ENCODE measurements at places on chromosomes 5 and 9.

GRCh38 chr5:130546211-130546610 is 618.8 kb downstream of the HINT1 start:
- no peak for DNase-seq

GRCh38 chr5:27598576-27598975 is 560.2 kb upstream of the CDH9 start:
- no peak for DNase-seq

GRCh38 chr5:40790947-40791593 is 7.1 kb downstream of the PRKAA1 start:
- no peak for DNase-seq

DNA sequence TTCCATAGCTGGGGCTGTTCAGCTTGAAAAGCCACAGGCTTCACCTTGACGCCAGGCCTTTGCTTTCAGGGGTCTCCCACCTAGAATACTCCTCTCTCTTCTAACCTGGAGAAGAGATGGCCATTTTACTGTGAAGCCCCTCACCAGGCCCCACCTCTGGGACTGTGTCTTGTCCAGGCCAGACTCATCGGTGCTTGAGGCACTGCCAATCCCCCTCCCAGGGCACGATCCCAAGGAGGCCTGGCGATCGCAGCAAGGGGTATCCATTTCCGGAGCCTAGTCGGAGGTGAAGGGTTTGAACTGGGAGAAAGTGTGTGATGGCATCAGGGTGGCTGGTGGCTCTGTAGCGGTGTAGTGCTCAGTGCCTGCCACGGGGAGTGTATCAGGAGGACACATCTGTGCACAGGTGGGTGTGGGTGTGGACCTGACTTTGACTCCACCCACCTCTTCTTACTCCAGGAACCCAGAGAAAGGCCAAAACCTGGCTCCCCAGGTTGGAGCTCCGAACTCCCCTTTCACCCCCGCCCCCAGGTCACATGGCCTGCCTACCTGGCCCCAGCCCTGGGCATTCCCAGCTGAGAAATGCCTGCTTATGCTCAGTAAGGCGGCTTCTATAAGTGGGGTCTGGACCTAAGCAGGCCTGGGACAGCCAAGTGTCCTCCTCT is 27.4 kb upstream of the ENHO start:
- no peak for DNase-seq

DNA sequence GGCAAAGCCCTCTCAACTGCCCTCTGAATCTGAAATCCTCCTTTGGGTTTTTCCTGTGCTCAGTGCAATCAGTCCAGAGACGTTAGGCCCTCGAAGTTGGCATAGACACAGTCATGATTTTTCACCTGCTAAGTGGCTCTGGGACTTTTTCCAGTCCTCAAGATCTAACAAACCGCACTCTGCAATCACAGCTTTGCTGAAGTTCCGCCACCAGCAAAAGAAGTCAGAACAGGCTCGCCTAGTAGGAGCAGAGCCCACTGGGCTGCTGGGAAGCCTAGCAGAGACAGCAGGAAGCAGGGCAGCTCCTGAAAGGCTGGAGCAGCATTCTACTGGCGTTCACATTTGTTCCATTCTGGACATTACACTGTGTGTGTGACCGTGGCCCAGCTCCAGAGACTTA is 222.8 kb upstream of the KIF2A start:
- no peak for DNase-seq

DNA sequence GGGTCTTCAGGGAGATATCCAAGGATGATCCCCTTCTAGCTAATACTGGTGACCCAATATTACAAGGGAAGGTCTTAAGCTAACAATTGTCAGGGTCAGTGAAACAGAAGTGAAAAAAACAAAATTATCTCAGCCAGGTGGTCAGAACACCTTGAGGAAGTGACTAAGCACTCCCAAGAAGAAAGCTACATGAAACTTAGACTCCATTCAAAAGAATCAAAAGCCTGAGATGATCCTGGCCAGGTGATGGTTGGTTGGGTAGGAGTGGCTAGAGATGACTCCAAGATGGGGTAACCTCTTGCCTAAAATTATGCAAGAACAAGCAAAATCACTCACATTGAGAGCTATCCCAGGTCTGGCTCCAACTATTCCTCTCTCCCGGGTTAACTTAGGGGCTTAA is 5.4 kb downstream of the VCP start:
- DNase-seq: no peak

DNA sequence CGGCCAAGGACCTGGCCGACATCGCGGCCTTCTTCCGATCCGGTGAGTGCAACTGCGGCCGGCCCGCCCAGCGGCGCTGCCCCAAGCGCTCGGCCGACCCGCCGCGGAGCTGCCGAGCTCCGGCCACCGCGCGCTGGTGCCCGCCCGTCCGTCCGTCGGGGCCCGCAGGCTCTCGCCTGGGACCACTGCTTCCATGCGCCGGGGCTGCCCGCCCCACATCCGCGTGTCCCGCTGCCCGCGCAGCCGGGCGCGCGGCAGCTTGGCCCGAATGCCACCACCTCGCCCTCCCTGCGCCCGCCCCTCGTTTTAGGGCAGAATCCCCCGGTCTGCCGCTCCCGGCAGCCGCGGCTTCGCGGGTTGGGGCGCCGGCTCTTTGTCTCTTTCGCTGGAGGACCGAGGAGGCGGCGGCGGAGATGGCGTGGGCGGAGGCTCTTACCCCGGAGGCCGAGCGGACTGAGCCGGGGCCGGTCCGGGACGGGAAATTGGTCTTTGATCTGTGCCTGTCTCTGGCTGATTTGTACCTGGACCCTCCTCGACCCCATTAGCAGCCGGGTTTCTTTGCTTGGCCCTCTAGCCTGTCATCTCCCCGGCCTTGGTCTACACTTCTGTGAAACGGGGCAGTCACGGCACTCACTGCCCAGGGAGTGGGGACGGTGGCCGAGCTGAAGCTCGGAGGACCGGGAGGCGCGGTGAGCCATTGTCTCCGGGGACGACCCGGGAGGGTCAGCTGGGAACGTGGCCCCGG is 871 bp downstream of the TRIO start:
- peak; percentile 23 for DNase-seq

- no peak for DNase-seq
Measured at GRCh38 chr5:159092972-159093371, 6.7 kb downstream of the EBF1 start.

GRCh38 chr9:96858018-96858573 is 3.8 kb upstream of the ZNF782 start:
- no peak for DNase-seq

DNA sequence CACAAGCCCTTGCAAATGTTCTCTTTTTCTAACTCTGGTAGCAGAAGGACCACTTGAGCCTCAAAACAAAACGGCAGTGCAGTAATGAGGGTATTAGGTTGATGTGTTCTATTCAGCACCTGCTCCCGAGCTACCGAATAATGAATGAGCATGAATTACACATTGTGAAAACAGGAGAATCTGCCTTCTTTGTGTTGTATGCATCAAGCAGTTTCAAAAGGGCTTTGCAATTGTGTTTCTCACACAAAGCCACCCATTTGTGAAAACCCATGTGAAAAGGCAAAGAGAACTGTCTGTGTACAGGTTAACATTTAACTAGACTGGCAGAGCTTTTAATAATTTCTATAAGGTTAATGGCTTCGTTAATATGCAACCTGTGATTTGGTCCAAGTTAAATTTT is 97.8 kb downstream of the STK32A start:
- no peak for DNase-seq

DNA sequence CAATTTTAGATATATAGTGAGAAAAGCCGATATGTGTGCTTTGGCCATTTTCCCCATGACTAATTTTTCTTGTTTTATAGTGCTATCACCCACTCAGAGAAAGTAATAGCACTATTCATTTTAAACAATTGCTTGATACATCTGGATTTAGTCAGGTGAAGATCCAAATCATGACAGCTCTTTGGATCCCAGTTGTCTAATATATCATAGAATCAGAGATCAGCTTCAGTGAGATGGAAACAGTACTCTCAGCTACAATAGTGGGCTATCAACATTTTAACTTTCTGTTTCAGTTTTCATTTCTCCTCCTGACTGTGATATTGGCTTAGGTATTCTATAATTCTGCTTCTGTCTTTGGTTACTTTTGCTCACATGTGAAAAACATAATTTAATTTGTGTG is 38.7 kb downstream of the VCAN start:
- DNase-seq: no peak

DNA sequence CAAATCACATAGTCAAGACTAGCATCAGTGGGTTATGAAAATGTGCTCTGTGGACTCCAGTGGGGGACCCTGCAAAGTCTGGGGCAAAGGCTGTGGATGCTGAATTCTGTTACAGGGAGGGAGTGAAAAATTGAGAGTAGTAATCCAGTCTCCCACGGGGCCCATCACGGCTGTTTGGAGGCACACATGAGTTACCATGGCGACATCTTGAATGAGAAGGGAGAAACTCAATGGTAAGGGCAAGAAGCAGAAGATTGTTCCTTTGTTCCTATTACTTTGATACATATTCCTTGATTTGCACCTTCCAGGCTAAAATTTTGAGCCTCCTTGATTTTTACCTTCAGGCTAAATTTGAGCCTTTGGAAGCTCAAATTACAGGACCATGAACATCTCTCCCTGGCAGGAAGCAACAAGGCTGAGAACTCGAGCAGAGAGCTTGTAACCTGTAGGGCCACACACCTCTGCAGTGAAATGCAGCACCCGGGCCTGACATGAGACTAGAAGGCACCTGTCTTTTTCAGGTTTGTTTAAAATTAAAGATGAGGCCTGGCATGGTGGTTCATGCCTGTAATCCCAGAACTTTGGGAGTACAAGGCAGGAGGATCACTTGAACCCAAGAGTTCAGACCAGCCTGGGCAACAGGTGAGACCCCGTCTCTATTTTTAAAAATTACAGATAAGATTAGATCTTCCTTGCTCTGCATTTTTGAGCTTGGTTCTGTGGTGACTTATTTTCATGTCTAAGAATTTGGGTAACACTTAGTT is 31.0 kb upstream of the ZFR start:
- DNase-seq: no peak

DNA sequence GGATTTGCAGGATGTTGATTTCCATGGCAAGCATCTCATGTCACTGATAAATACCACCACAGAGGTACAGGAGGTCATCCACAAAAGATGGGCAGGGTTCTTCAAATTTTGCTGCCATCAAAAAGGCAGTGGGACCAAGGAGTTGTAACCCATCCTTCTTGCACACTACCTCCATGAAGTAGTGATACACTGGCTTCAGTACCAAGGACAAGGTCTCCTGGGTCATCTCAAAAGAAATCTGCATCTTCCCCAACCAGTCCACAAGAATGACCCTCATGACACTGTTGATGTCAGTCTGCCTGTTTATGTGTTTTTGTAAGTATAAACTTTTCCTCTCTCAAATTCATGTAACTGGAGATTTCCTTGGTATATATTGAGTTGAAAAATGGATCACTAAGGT is 298.2 kb downstream of the CDH9 start:
- no peak for DNase-seq

GRCh38 chr5:148437249-148437648 is 53.5 kb downstream of the FBXO38 start:
- DNase-seq: no peak

DNA sequence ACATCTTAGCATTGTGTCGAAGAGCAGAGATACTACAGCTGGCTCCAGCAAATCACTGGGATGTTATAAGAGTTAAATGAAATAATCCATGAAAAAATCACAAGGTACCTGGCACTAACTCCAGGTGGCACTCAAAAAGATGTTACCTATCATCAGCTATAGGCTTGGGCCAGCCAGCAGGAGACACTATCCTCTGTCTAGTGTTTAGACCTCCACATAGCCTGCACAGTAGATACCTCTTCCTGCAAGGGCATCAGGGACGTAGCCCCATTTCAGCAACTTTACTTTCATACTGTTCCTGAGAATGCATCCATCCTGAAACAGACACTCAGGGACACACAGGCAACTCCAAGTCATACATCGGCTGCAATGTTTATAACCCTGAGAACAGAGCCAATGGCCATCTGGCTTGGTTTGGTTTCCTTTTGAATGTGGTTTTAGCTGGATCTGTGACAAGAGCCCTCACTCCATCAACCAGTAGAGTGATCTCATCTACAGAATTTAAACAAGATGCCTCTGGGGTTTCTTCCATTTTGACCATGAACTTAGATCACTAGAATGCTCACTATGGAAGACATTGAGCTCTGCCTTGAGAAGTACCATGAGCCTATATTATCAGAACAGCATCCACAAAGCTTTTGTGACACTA is 69.9 kb downstream of the TLE1 start:
- no peak for DNase-seq

DNA sequence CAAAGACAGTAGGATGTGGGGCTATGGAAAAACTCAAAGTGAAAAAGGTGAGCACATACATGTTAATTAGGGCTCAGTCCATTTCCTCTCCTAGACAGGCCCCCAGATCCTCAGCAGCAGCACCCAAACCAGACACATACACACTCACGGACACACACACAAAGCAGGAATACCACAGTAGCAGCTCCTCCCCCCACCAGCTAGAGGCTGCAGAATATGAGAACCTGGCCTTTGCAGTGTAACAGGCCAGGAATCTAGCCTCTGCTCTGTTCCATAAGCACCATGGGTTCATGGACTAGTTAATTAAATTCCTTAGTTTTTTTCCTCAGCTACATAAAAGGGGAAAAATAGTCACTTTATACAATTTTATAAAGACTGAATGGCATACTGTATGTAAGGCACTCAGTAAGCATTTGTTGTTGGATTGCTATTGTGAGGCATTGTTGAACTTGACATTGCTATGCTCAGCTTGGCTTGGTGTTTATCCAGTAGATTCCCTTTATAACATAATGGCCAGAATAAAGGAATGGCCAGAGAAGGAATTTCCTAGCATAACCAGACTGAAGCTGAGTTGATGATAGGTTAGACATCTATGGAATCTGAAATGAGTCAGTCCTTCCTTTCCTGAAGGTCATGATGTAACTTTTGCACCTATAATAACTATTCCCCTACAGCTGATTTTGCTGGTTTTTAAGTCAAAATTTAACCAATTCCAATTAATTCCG is 186.8 kb downstream of the SEMA5A start:
- DNase-seq: no peak

- DNase-seq: no peak
Measured at GRCh38 chr9:9747787-9748186, 865.0 kb downstream of the PTPRD start.

GRCh38 chr5:609506-609905 is 2.6 kb upstream of the CEP72 start:
- DNase-seq: no peak

DNA sequence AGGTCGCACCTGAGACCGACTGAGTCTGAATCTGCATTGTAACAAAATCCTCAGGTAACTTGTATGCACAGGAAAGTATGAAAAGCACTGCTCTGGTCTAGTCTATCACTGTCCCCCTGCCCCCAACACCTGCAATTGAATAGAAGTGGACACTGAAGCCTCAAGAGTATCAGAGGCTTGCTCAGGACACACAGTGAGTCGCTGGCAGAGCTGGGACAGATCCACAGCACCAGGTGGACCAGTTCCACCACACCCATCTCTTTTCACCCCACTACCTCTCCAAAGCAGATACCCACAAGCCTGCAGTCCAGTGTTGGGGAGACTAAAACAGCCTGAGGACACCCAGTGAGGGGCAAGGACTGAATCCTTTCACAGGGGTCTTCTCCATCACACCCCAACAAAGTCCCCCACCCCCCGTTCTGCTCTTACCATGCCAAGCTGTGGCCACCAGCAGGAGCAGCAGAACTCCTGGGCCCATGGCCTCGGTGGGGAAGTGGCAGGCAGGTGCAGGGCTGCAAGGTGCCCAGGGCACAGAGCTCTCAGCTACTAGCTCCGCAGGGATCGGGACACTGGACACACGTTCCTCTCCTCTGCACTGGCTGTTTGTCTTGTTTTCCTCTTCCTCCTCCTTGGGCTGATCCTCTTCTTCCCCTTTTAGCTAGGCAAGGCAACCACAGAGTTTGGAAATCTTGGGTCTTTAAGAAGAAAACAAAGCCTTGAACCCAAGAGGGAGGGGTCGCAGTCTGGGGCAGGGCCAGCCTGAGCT is at the start of gene CSF1R:
CSF1R (minus strand) TSS at position 605 of the 766 bp plus-strand sequence; CDS start at position 478, 127 bp downstream.
- no peak for DNase-seq
